ENCODE measurements at places on chromosomes 5 and 9.
A peak's percentile ranks its signal among the peaks of the same experiment; 100 is the strongest.

GRCh38 chr5:147673266-147673665 is 109.3 kb downstream of the JAKMIP2 start:
- DNase-seq = peak; percentile 68

- no peak for DNase-seq
These were observed 98.8 kb upstream of the NFIB start for GRCh38 chr9:14412775-14413174.

DNA sequence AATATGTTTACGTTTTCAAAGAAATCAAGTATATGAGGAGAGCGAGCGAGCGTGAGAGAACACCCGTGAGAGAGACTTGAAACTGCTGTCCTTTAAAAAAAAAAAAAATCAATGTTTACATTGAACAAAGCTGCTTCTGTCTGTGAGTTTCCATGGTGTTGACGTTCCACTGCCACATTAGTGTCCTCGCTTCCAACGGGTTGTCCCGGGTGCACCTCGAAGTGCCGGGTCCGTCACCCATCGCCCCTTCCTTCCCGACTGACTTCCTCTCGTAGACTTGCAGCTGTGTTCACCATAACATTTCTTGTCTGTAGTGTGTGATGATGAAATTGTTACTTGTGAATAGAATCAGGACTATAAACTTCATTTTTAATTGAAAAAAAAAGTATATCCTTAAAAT is 97.0 kb downstream of the PDE6A start:
- no peak for DNase-seq

DNA sequence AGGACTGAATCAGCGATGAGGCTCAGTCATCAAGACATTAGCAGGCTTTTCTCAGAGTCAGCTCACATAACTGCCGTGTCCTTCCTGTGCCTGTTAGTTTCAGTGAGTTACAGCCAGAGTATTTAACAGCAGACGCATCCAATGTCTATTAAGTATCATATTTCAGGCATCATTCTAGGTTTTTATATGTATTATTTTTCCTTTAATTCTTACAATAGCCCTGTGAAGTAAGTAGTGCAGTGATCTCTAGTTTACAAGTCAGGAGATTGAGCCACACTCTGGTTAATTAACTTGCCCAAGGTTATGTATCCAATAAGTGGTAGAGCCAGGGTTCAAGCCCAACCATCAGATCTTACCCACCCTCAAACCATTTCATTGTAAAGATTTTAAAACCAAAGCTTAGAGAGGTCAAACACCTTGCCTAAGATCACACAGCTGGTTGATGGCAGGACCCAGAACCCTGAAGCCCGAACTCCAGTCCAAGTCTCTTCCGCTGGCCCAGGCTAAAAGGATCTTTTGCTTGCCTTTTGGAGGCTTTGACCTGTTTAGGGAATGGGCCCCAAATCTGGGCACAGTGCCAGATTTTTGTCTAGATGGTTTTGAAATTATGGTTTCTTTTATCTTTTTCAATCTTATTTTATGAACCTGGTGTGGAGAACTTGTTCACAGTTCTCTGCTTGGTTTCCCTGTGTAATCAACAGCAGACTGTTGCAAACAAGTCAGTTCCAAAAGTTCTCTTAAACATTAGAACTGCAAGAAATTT is 261.2 kb upstream of the CLINT1 start:
- DNase-seq = peak; percentile 87

GRCh38 chr5:41891066-41891707 is 13.0 kb upstream of the RIMOC1 start:
- DNase-seq = no peak

DNA sequence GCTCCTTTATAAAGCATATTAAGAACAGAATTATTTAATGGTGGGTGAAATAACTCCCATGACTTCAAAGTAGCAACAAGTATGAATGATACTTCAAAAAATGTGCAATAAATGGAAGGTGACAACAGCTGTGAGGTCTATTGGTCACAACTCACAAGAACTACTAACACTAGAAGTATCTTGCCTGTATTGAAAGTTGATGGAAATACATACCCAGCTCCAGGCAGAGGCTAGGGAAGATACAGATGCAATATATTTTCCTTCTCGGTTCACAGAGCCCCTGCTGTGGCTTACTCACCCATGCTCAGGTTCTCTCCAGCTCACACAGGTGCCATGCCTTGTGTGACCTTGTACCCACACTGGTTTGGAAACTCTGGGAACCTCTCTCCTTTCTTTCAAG is 133.8 kb downstream of the LIFR start:
- DNase-seq = no peak

DNA sequence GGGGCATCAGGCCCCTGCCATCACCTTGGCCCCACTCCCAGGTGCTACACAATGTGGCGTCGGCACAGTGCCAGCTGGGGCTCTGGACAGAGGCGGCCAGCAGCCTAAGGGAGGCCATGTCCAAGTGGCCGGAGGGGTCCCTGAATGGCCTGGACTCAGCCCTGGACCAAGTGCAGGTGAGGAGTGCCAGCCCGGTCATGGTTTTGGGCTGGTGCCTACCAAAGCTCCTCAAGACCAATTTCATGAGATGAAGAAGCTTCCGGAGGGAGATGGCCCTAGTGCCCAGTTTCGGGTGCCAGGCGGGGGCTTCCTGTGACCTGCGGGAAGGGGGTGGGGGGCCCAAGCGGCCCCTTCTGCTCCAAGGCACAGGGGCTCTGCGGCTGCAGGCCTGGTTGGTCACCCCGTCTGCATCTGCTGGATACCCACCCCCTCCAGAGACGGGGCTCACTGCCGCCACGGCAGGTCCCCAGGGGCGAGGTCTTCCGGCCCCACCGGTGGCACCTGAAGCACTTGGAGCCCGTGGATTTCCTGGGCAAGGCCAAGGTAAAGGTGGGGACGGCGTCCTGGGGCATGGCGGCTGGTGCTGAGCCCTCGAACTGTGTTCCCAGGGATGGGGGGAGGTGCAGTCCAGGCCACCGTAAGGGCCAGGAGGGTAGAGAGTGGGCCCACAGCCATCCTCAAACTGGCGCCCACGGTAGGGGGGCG is 5.8 kb downstream of the NOXA1 start:
- DNase-seq = no peak

DNA sequence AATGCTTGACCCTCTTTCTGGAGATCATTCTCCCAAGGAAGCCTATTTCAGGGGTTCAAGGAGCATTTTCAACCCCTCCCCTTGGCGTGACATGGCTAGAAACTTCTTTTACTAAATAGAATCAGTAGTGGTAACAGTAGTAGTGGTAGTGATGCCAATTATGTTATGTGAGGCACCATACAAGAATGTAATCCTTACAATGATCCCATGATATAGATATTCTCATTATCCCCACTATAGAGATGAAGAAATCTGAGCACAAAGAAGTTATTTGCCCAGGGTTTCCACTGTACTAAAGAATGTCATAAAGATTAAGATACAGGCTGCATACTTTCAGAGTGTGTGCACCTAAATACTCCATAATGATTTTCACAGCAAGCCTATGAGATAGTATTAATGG is 155.4 kb upstream of the CLINT1 start:
- no peak for DNase-seq

DNA sequence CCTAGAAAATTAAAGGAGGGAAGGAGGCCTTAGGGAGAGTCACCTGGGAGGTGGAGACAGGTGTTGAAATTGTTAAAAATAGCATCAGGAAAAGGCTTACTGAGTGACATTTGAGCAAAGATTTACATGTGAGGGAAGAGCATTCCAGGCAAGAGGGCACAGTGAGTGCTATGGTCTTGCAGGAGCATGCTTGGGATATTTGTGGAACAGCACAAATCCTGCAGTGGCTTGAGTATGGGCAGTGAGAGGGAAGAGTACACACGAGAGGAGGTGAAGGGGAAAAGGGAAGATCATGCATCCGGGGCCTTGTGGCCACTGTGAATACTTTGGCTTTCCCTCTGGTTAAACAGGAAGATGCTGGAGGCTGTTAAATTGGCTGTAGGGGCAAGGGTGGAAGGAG is 36.6 kb downstream of the ACER2 start:
- DNase-seq = no peak

DNA sequence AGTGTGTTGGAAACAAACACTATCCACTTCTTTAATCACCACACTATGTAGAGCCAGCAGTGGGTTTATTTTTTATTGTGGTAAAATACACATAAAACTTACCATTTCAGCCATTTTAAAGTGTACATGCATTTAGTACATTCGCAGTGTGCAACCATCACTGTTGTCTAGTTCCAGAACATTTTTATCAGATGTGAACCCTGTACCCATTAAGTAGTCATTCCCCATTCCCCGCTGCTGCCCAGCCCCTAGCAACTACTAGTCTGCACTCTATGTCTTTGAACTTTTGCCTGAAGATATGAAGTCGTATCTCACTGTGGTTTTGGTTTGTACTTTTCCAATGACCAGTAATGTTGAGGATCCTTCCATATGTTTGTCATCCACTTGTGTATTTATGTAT is 30.2 kb upstream of the F2R start:
- DNase-seq = no peak

DNA sequence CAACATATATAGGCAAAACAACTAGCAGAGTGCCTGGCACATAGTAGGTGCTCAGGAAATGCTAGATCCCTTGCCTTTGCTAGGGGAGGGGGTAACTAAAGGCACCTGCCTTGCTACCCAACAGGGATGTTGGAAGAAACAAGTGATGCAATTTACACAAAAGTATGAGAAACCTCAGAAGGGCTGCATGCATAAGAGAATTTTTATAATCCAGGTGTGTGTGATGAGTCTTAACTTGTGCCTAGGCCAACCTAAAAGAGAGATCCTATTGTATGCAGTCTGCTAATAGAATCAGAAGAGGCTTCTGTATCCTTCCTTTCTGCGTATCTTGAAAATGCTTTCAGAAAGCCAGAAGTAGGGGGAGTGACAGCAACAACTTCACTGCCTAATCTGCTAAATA is 135.9 kb downstream of the SLIT3 start:
- no peak for DNase-seq

- DNase-seq = no peak
These were observed 116.5 kb downstream of the ANKRD55 start for GRCh38 chr5:56116599-56117141.

DNA sequence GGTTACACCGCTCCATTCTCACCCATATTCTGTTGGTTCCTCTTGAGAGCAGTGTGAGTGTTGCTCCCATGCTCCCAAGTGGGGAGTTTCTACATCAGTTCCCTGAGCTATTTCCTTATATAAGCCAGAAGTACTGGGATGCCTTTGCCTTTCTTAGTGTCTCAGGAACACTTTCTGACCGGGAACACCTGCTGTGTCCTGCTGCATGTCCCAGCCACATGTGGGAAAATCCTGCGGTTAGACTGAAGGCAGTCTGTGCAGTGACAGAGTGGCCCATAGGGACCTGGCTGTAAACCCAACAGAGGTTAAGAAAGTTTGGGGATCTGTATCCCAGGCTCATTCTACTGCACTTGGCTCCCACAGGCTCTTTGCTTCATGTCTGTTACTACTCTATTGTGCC is 126.0 kb downstream of the EGFLAM start:
- no peak for DNase-seq

- no peak for DNase-seq
These were observed 134.5 kb downstream of the DAB2IP start for GRCh38 chr9:121785673-121786542.

GRCh38 chr5:78601559-78602314 is 46.8 kb downstream of the LHFPL2 start:
- peak; percentile 94 for DNase-seq

DNA sequence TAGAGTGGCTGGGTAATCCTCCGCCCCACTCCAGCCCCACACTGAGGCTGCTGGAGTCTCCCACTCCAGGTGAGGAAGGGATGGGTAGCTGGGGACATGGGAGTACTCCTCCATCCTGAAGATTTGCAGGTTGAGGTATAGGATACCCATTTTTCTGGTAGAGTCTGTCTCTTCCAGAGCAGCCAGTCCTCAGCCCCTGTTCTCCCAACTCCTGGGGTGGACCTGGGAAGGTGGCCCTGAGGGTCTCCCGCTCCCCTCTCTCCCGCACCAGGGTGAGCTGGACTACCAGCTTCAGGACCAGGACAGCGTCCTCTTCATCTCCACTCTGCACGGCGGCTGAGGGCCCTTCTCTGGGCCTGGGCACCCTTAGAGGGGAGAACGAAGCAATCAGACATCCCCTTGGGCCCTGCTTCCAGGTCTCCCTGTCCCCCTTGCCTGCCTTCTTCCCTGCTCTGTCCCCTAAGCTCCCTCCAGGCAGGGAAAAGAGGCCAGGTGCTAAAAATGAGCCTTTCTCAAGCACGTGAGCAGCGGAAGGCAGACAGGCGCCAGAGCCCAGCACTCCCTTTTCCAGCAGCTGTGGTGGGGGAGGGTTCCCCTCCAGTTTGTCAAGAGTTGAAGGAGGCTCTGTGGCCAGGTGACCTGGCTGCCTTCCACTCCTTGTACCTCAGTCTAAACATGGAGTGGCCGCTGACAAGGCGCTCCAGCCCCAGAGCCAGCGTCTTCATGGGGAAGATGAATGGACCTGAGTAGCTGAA is 18.4 kb downstream of the URM1 start:
- DNase-seq = no peak

- no peak for DNase-seq
These were observed 241.4 kb downstream of the PBX3 start for GRCh38 chr9:125988479-125989050.

DNA sequence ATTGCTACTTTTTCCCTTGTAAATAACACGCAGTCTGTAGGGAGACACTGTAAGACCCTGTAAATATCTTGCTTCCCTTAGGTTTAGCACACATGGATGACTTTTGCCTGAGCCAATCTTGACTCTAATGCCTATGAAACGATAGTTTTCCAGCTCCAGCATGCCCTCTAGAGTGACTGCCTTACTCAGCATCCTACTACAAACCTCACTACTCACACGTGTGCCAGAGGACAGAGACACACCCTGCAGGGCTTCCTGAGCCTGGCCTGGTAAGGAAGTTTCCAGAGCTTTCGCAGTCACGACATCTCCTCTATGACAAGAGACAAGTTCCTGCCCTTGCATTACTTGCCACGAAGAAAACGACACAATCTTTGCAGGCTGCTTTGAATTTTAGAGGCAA is 138.1 kb downstream of the ATPSCKMT start:
- DNase-seq = peak; percentile 23

- DNase-seq = no peak
These were observed 7.0 kb downstream of the NOTCH1 start for GRCh38 chr9:136538599-136539426.

DNA sequence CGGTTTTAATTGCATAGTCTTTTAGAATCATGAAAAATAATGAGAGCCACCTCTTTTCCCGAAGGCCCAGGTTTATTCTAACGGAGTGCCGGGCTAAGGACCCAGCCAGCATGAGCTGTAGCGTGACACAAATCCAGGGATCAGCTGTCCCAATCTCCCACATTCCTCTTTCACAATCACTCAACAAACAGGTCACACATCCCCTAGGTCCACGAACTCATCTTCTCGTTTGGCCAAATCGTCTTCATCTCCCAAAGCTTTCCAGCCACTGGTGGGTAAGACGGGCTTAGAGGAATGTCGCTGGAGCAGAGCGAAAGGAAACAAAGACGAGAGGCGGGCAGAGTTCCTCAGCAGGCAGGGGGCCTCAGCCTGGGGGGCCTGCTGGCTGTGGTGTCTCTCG is 55.5 kb upstream of the GOLPH3 start:
- DNase-seq = no peak

DNA sequence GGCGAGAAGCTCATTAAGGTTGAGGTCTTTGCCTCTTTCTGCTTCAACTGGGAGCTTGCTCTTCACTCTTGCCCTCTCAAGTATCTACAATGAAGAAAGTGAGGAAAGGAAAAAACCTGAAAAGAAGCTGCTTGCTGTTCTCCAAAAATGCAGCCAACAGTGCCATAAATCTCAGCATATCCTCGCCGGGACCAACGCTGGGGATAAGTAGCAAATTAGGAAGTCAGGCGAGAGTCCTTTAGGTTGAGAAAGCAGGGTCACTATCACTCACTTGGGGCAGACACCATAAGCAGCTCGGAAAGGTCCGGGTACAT is 399 bp downstream of the NUP155 start:
- DNase-seq = peak; percentile 8

- DNase-seq = no peak
These were observed 526.1 kb upstream of the CDH18 start for GRCh38 chr5:20514145-20514544.

GRCh38 chr5:10507575-10508096 is 56.2 kb upstream of the ANKRD33B start:
- DNase-seq = no peak

Data from muscle of back (tissue), 13 donors.